Left renal pelvis (tissue), 4 donors: ENCODE measurements at places on chromosomes 16 and 17.

DNA sequence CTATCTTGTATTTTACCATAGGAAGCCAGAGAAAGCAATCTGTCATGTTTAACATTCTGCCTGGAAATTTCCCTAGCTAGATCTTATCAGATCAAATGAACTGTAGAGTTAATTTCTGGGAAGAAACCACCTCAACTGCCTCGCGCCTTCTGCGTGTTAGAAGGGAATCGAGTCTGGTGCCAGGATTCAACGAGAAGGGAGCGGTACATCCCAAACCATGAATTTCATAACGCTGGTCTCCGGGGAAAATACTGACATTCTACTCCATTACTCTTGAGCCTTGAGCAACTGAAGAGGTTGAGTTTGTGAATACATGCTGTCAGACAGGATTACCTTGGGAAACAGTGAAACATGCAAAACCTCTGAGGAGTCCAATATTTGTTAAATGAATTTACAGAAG, 35.2 kb downstream of the MPHOSPH6 start:
- no peak for DNase-seq

DNA sequence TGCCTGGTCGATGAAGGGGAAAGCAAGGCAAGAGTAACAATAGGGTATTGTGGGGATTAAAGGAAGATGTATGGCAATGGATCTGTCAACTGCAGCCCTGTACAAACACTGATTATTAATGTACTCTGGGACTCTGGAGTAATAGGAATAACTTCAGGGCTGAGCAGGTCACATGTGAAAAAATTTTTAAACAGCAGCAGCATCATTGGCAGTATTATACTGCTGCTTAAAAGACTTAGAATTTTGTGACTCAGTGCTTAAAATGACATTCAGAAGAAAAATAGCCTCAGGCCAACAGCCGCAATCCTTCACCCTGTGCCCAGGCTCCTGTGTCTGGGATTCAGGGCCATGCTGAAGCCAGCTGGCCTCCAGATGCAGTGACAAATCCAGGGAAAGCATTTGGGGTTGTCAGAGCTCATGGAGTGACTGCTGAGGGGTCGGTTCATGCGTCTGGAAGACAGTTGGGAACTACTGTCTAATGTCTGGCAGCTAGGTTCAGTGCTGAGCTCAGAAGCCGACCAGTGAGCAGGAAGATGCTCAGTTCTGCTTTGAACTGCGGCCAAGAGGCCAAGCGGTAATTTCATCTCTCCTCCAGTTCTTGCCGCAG, 22.2 kb downstream of the TEX2 start:
- DNase-seq = no peak

GRCh38 chr17:48629411-48629759, 3.2 kb upstream of the HOXB9 start:
- DNase-seq = no peak

- no peak for DNase-seq
Measured at GRCh38 chr17:67386965-67387551, 10.0 kb downstream of the PITPNC1 start.

DNA sequence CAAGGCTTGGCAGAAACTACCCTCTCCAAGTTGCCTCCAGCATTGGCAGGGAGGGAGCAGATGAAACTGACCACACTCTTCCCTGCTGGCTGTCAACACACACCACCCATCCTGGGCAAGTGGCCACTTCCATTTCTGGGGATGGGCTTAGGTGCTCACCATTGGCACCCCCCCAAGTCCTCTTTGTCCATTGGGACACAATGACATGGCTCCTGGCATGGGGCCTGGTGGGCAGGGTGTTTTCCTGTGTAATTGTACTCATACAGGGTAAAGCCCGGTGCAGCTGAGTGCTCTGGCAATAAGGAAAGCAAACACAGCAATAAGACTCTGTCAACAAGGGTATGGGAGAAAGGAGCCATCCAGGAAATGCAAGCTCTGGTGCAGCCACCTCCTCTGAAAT, 22.6 kb downstream of the SCNN1B start:
- no peak for DNase-seq

DNA sequence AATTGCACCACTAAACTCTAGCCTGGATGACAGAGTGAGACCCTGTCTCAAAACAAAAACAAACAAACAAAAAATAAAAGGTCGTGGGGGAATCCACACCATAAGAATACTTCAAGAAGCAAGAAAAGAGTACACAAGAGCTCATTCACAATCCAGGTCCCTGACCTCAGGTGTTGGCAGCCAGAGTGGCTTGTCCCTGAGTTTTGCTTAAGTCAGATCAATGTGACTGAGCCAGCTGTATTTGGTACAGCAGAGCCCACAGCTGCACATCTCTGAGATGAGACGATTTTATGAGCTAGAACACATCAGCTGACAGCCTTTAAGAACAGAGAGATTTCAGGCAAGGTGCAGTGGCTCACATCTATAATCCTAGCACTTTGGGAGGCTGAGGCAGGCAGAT, 22.4 kb downstream of the CACNG1 start:
- DNase-seq = no peak

DNA sequence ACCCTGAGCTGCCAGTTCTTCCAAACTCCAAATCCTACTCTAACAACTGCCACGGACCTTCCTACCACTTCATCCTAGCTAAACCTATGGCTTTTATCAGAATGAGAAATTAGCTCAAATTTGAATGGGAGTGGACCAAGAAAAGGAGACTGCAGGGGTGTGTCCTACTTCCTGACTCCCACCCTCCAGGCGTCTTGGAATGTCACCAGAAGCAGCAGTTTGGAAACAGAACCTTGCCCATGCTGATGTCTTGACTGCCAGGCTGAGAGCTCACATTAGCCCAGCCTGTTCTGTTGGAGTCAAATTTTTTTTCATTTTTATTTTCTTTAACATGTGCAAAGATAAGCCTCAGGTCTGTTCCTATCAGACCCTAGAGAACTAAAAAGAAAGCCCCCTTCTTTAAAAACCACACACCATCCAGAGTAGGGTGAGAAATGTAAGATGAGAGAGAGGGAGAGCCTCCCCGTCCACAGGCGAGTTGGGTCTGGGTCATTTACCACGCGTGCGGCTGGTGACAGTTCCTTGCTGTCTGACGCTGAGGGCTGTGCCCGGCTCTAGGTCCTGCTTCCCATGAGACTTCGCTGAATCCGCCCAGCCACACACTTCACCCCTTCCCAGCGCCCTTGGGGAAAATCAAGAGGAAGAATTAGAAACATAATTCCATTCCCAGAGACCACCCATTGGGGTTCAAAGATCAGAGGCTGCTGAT, 54.3 kb downstream of the WNT3 start:
- DNase-seq = no peak

DNA sequence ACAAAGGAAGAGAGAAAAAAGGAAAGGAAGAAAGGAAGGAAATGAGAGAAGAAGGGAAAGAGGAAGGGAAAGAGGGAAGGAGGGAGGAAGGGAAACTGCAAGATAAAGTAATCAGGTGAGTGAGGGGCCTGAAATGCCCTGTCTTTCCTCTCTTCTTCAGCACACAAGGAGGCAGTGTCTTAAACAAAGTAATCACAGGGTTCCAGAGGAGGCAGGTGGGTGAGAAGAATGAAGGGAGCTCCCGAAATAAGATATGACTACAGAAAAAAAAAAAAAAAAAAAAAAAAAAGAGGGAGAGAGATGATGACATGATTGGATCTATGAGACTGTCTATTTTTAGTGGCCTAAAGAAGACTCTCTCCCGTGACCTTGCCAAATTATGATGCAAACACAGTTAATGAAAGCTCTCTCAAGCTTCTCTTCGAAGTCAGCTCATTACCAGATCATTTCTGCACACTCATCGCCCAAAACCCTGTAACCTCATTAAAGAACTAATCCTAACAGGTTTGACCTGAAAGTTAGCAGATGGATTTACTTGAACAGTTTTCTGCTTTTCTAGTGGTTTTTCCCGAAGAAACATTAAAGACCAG, 53.6 kb downstream of the CDH11 start:
- no peak for DNase-seq

GRCh38 chr16:11560701-11561453, 25.8 kb downstream of the LITAF start:
- DNase-seq = no peak

GRCh38 chr17:36742267-36743000, 141.1 kb downstream of the MRM1 start:
- DNase-seq = no peak

- no peak for DNase-seq
Measured at GRCh38 chr17:64180089-64181073, 50.4 kb upstream of the ERN1 start.

- no peak for DNase-seq
Measured at GRCh38 chr17:28957277-28957991, 6.1 kb upstream of the PHF12 start.

DNA sequence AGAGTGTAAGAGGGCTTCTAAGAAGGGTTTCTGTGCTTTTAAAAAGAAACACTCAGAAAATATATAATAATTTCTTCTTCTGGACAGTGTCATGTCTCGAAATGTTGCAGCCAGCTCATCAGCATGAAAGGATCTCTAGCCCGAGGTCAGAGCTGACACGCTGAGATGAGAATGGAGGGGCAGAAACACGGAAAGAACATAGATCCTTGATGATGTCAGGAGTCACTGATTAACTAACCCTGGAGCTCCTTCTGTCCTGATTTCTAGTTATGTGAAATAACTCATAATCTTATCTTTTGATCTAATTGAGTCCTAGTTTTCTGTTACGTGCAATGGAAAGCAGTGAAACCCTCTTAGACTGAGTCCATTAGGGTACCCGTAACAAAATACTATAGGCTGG, 10.3 kb upstream of the TOX3 start:
- DNase-seq = no peak

- no peak for DNase-seq
Measured at GRCh38 chr16:30903596-30903995, 7.2 kb downstream of the CTF1 start.

- no peak for DNase-seq
Measured at GRCh38 chr17:36722121-36722902, 120.9 kb downstream of the MRM1 start.

DNA sequence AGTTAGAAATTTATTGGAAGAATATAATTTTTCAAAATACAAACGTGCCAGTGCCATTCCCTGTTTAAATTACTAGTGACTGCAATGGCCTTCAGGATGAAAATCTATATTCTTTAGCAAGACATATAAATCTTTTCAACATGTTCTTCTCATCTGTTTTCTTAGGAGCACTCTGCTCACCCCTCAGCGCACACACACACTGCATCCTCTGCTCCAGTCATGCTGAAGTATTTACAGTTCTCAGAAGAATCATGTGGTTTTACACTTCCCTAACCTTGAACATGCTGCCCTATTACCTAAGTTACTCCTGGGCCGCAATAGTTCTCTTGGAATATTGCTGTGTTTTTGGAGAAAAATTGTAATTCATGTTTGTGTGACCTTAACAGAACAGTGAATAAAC, 820.6 kb downstream of the CDH8 start:
- DNase-seq = no peak

DNA sequence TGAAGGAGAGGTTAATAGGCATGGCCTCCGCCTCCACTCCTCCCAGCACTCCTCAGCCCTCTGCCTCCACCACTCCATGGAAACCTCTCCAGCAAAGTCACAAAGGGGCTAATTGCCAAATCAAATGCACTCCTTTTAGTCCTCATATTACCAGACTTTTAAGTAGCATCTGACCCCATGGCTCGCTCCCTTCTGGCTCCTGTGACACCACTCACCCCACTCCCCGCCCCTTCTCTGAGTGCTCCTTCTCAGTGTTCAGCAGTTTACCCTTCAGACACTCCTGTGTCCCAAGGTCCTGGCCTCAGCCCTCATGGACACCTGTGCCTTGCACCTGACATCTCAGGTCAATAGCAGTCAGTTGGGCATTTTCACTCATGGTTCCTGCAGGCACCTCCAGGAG, 243.5 kb upstream of the CCL2 start:
- no peak for DNase-seq

DNA sequence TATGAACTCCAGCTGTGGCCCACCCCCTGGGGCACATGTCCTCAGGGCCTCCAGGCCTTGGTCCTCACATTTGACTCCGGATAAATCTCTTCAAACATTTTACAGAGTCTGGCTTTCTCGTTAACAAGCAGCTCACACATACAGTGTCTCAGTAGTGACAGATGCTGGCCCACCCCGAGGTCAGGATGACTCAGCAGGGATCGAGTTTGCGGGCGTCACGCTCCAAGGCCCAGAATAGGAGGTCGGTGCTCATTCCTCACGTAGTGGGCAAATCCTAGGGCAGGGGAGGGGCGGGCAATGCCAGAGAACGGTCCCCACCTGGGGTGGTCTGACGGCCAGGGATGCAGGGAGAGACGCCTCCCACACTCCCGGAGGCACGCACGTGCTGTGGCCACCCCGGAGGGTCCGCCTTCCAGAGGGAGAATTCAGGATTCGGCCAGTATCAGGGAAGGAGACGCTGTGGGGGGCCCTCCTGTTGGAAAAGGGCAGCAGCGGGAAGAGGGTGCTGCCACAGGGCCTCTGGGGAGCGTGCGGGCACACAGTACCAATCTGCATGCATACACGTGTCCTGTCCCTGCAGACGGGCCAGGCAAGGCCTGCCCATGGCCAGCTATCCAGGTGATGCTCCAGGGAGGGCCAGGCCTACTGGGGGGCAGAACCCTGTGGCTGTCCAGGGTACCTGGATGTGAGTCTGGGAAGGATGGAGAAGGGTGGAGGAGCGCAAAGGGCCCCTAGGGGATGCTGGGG, 8.6 kb downstream of the SLC7A5 start:
- no peak for DNase-seq

- no peak for DNase-seq
Measured at GRCh38 chr17:81898029-81898866, 3.8 kb upstream of the NPB start.

DNA sequence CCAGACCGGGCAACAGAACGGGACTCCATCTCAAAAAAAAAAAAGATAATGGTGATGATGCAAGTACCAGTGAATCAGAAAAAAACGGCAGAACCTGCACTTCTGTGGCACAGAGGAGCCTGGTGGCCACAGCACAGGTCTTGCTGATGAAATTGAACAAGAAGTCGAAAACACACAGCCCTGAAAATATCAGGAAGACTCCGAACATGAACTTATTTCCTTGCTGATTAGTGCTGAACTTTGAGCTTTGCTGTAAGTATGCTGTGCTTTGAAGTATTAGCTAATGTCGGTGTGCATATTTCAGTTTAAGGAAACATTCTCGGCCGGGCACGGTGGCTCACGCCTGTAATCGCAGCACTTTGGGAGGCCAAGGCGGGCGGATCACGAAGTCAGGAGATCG, 10.9 kb upstream of the MYO15B start:
- no peak for DNase-seq

- no peak for DNase-seq
Measured at GRCh38 chr17:76659928-76660655, 16.5 kb upstream of the ST6GALNAC1 start.

- DNase-seq = no peak
Measured at GRCh38 chr17:76014100-76014924, 12.8 kb downstream of the EVPL start.

GRCh38 chr17:56834380-56835263, 671 bp downstream of the DGKE start:
- no peak for DNase-seq

DNA sequence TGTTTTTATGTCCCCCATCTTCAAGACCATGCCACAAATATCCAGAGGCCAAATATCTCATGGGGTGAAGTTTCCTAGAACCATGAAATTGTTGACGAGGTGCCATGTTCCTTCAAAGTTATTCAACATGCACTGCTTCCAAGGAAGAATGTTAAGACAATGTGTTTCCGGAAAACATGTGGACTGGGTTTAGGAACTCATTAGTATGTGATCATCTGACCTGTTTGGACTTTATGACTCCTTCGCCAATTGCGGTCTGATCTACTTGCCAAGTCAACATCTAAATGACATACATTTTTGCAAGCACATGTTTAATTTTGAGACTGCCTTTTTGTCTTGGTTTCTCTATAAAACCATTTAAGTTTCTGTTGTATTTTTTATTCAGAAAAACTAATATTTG, 234.8 kb downstream of the MAF start:
- no peak for DNase-seq
